Activated CD4-positive, alpha-beta memory T cell treated with anti-CD3 and anti-CD28 coated beads, Interleukin-2, amount 10 ng/mL, durations not matched to agents 7 days and 5 days (primary cell): ENCODE measurements at places on chromosomes 7 and 10. TPM values are rescaled to one million over a fixed set of nuclear protein-coding genes. Genes with fewer than 3 reads are reported as not detected.

Gene ARHGEF5
- 11.1 TPM for total RNA-seq

Gene ADGRA1
- total RNA-seq = not detected

Gene NXPH1
- total RNA-seq = not detected

Gene SCRN1
- 2.0 TPM for total RNA-seq

Gene CLRN3
- not detected for total RNA-seq

Gene CRCP
- total RNA-seq = 23.6 TPM

Gene SPDYE3
- not detected for total RNA-seq

Gene SPACDR
- total RNA-seq = 4.3 TPM

Gene STK31
- not detected for total RNA-seq
